Stimulated activated CD8-positive, alpha-beta memory T cell treated with anti-CD3 and anti-CD28 coated beads, Interleukin-15, amount 100 ng/mL, for 4 hours (primary cell): ENCODE measurements at places on chromosomes 2 and 18.

- no peak for DNase-seq
Measured at GRCh38 chr2:220533485-220533884, 906.1 kb downstream of the SLC4A3 start.

DNA sequence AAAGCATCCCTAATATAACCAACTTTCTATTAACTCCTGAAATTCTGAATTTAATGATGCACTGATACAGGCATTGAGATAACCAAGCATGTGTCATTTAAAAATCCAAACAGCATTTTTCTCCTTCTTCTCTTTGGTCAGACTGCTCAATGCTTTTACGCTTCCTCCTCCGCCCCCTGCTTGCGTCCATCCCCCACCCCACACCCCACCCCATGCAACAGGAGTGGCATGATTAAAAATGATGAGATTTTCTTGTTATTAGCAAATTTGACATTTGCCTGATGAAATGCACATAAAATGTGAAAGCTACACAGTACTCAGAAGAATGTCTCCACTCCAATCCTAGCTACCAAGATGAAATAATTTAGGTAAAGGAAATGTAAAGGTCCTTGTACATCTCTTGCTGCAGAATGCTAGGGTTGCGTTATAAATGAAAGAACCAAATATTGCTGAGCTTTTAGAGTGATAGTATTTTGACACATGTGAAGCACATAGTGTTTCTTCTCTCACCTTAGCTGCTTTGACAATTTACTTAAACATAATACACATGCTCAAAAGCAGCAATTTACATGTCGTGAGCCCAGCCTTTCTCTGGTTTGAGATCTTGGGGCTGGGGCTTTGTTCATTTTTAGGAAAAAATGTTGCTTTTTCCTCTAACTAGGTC, 263.8 kb downstream of the MEIS1 start:
- no peak for DNase-seq

DNA sequence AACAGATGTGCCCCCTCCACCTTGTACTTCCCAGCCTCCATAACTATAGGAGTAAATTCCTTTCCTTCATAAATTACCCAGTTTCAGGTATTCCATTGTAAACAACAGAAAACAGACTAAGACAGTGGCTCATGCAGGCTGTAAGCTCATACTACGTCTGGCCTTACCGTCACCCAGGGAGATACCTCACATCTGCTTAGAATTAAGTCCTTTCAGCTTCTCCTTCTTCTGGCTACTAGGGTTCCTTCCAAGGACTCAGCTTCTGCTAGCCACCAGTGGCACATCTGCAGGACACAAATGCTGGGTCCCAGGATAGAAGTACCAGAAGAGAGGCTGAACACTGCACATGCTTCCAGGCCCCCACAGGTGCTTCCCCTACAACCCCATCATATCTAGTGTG, 22.4 kb upstream of the FEZ2 start:
- DNase-seq: no peak

GRCh38 chr18:57043241-57043640, 103.6 kb upstream of the BOD1L2 start:
- DNase-seq: no peak

DNA sequence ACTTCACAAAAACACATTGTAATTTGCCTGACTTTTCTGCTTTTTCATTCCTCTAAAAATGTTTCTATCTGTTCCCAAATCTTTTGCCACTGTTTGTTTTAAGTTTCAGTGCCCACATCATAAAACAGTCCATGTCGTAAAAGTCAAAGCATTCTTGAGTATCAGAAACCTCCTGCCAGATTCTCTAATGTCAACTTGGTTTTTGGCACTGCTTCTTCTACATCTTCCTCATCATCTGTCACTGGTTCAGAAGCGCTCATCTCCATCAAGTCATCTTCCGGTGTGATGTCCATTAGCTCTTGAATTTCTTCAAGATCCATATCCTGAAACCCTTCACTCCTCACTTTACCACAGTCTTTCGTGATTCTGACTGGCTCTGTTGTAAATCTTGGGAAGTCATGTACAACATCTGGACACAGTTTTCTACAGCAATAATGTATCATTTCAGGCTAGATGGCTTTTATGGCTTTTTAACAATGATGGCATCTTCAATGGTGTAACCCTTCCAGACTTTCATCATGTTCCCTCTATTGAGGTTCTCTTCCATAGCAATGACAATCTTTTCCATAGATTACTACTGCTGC, 19.6 kb downstream of the CUL3 start:
- no peak for DNase-seq

DNA sequence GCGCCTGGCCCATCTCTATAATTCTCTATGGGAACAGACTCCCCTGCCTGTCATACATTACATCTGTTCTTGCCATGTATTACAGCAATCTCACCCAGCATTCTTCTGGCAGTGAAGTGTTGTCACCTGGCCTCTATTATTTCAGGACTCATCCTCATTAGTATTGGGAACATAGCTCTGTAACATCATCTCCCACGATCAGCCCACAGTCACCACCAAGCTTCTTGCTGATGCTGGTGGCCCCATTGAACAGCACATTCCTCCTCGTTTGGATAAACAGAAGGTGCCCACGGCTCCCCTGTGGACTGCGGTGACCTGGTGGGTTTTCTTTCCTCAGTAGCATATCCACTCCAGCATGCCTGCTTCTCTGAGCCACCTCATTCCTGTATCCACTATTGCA, 21.5 kb downstream of the CHCHD5 start:
- no peak for DNase-seq

- no peak for DNase-seq
Measured at GRCh38 chr2:46891956-46892553, 23.6 kb downstream of the MCFD2 start.

- no peak for DNase-seq
Measured at GRCh38 chr2:41933585-41934320, 114.1 kb upstream of the PKDCC start.

DNA sequence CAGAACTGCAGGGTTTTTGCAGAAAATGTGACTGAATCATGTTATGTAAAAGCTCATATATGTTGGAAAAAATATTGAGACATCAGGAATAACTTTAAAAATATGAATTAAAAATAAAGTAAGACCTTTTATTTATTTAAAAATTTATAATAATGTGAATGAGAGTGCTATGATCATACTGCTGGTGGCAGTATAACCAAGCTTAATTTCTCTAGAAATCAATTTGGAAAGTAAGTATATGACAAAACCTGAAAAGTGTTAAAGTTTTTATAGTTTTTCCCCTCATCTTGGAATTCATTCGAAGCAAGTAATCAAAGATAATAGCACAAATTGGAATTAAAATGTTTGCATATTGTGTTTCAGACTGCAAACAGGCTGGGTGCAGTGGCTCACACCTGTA, 7.5 kb downstream of the SLC39A10 start:
- DNase-seq: no peak

GRCh38 chr2:213290501-213290900, 6.2 kb downstream of the SPAG16 start:
- no peak for DNase-seq

- no peak for DNase-seq
Measured at GRCh38 chr2:171712051-171712450, 24.8 kb downstream of the DYNC1I2 start.

- no peak for DNase-seq
Measured at GRCh38 chr18:72867746-72868584, at the start of gene NETO1. Gene NETO1 (minus strand): TSS chr18:72867987. CDS start chr18:72867291, 696 bp downstream.

DNA sequence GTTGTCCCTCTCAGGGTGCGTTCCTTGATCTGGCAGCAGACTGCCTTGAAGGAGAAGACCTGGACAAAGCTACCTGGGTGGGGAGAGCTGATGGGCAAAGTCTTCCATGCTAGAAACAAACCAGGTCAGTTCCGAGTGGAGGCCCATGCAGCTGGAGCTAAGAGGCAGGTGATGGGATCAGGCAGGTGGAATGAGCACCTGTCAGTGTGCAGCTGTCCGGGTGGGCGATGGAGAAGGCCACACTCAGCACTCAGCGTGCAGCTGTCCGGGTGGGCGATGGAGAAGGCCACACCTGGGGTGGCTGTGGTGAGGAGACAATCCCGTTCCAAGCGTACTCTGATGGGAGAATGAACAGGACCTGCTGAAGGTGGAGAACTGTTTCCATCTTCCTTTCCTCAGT, 237.3 kb upstream of the MYT1L start:
- no peak for DNase-seq

GRCh38 chr2:170997893-170998597, 69.0 kb downstream of the GORASP2 start:
- no peak for DNase-seq

- no peak for DNase-seq
Measured at GRCh38 chr2:43754180-43754579, 19.7 kb upstream of the DYNC2LI1 start.

- no peak for DNase-seq
Measured at GRCh38 chr2:46431481-46432235, 47.7 kb upstream of the TMEM247 start.

DNA sequence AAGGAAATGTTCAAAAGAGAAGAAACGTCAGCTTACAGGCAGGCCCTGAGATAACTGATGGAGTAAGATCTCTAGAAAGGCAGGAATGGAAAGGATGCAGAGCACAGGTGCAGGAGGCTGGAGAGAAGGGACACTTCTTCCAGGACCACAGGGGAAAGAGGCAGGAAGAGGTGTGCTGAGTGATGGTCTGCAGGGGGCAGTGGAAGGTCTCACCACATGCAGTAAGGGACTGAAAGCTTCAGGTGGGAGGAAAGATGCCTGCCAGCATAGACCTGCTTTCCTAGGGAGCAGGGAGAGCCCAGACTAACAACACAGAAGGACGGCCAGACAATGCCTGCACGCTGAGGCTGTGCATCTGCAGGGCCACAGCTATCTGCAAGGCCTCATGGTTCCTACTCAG, 156.8 kb downstream of the L3MBTL4 start:
- no peak for DNase-seq

GRCh38 chr2:43230351-43230885, 4.0 kb upstream of the ZFP36L2 start:
- no peak for DNase-seq

DNA sequence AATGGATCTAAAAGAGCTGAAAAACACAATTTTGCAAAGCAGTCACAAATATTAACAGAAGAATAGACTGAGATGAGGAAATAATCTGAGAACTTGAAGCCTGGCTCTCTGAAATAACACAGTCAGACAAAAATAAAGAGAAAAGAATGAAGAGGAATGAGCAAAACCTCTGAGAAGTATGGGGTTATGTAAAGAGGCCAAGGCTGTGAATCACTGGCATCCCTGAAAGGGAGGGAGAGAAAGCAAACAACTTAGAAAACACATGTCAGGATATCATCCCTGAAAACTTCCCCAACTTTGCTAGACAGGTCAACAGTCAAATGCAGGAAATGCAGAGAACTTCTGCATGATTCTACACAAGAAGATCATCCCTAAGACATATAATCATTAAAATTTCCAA, 73.5 kb upstream of the LHCGR start:
- no peak for DNase-seq

DNA sequence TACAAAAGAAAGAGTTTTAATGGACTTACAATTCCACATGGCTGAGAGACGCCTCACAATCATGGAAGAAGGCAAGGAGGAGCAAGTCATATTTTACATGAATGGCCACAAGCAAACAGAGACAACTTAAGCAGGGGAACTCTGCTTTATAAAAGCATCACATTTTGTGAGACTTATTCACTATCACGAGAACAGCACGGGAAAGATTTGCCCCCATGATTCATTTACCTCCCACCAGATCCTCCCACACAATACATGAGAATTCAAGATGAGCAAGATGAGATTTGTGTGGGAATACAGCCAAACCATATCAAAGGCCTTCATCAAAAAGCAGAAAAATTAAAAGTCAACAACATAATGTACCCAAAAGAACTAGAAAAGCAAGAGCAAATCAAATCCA, 111.0 kb upstream of the RPRM start:
- no peak for DNase-seq

DNA sequence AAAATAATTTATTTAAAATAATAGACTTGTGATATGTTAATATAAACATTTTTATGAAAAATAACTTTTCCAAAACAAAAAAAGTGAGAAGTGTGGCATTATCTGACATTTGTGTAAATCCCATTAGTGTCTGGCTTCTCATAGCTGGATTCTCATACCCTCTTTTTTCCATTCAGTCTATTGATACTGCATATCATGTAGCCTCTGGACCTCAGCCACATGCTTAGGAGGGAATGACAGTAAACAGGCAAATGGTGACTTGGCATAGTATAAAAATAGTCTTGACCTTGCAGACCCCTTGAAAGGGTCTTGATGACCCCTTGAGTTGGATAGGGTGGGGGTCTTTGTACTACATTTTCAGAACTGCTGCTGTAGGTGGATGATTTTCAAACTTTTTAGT, 29.2 kb downstream of the GALNT1 start:
- no peak for DNase-seq

DNA sequence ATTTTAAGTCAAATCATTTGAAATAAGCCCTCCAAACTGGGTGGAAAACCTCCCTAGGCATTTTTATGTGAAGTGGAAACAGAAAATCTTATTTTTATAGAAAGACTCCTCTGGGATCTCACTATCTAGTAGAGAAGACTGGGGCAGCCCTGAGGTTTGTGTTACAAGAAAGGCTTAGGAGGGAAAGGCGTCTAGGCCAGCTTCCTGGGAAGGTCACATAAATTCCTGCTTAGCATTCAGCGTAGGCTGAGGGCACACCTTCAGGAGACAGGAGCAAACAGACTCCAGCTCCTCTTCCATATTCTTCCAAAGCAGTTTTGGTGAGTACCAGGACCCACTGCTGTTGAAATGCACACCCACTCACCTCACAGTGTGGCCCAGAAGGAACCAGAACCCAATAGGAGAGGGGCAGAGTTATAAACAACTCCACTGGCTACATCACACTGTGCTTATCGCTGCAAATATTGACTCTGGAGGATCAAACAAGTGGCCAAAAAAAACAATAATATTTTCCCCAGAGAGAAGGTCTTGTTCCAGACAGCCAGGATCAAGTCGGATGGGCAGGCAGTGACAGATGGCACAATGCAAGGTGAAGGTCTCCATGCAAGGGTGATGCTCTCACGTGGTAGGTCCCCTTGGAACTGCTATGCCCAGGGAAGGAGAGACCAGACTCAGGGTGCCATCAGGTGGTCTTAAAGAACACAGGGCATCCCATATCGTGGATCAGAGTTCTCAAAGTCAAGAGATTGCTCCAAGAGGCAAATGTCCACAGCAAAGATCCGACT, 17.7 kb upstream of the IGFBP2 start:
- DNase-seq: no peak

- no peak for DNase-seq
Measured at GRCh38 chr2:216474925-216475670, 23.5 kb upstream of the RPL37A start.

GRCh38 chr2:199443589-199444130, 14.1 kb downstream of the SATB2 start:
- DNase-seq: no peak

GRCh38 chr18:37175727-37176620, 347.0 kb downstream of the KIAA1328 start:
- DNase-seq: no peak

DNA sequence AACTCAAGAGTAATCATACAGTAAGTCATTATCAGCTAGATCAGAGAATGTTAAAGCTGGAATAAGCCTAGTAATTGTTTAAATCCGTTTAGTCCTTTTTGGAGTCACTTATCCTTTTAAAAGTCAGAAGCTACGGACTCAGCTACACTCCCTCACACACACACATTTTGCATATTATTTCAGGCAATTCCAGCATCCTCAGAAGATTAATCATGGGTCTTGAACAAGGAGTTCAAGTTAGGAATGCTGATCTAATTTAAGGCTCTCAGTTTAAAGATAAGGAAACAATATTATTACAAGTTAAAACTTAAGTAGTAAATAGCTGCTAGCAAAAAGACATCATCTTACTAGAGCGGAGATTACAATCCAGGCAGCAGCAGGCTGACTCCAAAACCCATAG, 74.3 kb downstream of the GTF3C3 start:
- DNase-seq: no peak

GRCh38 chr18:49704334-49704733, 109.0 kb downstream of the ACAA2 start:
- DNase-seq: no peak
